ENCODE measurements at places on chromosomes 1 and 21.

DNA sequence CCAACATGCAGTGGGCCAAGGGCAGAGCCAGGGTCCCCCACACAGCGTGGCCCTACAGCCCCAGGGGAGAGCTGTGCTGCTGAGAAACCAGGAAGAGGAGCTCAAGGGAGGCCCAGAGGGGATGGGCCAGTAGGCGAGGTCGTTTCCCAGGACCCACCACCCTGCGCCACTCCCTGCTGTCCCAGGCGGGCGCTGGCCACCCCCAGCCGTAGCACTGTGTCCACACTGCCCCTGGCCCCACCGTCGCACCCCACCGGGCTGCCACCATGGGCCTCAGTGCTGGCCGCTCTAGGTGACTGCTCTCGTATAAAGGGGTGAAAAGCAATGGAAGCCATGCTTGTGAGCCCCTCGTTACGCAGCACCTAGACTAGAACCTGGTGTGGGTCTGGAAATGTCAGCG lies 22.4 kb downstream of the NADK start:
- no peak for DNase-seq

- no peak for DNase-seq
Measured at GRCh38 chr1:207839083-207839413, 71.9 kb downstream of the CD34 start.

GRCh38 chr1:93129507-93130099 lies 50.5 kb downstream of the MTF2 start:
- no peak for DNase-seq

- no peak for DNase-seq
Measured at GRCh38 chr1:184299406-184299790, 87.4 kb upstream of the C1orf21 start.

Measured in activated CD4-positive, CD25-positive, alpha-beta regulatory T cell (primary cell).